ENCODE measurements at places on chromosomes 6 and 20.

- DNase-seq: no peak
These were observed 191.2 kb upstream of the PDE10A start for GRCh38 chr6:165854061-165854862.

GRCh38 chr6:24547243-24547642, 52.5 kb downstream of the ALDH5A1 start:
- no peak for DNase-seq

GRCh38 chr20:15451241-15451640, 1113.8 kb upstream of the FLRT3 start:
- DNase-seq: no peak

DNA sequence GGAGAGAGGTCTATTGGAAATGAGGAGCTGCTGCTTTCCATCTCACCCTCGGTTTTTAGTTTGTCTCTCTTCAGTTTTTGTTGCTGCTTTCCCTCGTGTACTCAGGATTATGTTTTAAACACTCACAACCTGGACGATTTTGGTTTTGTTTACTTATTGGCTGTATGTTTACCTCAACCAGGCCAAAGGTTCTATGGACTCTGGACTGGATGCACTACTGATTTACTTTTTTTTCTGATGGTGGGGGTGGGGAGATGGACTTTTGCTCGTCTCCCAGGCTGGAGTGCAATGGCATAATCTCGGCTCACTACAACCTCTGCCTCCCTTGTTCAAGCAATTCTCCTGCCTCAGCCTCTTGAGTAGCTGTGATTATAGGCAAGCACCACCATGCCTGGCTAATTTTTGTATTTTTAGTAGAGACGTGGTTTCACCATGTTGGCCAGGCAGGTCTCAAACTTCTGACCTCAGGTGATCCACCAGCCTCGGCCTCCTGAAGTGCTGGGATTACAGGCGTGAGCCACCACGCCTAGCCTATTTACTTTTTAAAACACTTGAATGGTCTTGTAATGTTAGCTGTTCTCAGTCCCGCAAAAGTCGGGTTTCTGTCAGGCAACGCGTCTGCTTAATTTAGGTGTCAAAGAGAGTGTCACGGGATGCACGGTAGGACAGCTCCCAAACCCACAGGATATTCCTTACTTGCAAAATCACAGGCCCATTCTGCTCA, 148.2 kb upstream of the RIPOR2 start:
- no peak for DNase-seq

GRCh38 chr20:49964964-49965780, 17.6 kb upstream of the SNAI1 start:
- no peak for DNase-seq

DNA sequence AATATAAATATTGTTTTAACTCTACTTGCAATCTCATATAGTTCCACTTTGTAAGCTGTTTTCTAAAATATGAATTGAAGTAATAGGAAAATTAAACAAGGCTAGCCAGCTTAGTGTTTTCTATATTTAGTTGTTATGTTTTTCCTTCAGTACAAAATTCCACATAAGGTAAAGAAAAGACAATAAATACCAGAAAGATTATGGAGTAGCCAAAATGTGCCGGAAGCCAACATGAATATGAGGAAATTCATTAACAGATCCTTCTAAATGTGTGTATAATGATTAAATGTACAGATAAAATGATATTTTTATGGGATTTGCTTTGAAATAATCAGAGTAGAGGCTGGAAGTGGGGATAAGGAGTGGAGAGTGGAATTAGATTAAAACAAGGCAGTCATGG, 52.5 kb upstream of the COL21A1 start:
- no peak for DNase-seq

DNA sequence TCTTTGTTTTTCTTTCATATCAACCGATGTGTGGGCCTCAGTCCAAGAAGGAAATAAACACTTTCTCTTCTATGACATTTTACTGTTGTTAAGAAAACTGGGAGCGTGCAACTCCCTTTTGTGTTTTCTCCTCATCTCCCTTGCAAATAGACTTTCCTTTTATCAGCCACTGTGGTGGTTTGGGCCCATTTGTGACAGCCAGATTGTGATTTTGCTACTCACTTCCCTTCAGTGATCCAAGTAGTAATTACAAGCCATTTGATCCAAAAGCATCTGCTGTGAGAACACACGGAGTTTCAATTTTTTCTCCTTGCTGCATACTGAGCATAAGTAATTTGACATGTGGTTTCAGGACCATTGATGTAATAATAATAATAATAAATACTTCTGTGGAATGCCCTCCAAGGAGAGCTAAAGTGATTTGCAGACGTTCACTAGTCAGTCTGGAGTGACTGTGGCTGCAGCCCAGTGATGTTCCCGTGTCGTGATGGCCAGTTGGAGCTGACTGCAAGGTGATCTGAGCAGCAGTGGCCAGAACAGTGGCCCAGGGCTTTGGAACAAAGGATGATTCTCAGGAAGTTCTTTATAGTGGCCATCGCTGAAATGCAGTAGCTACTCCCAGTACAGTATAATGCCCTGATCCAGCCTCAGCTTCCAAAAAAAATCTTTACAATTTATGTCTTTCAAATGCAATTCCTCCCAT, 91.9 kb upstream of the CLDN20 start:
- DNase-seq: no peak
